ENCODE measurements at places on chromosomes 4 and X. TPM values are rescaled to one million over a fixed set of nuclear protein-coding genes. Genes with fewer than 3 reads are reported as not detected.
A peak's percentile ranks its signal among the peaks of the same experiment; 100 is the strongest.

DNA sequence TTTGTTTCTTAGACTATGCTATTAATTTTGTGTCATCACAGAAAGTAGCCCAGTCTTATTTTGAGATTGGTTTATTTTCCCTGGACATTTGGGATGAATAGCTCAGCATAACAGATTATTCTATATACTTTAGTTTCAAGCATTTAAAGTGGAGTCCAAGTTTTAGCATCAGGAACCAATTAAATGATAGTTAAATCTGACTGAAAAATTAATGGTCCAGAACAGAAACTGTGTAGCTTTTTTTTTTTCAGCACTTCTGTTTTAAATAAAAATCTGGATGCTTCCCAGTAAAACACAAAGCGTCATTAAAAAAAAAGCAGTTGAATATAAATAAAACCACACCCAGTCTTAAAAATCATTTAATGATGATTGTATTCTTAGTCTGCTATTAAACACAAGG, 59.4 kb upstream of the PITX2 start:
- no peak for DNase-seq

DNA sequence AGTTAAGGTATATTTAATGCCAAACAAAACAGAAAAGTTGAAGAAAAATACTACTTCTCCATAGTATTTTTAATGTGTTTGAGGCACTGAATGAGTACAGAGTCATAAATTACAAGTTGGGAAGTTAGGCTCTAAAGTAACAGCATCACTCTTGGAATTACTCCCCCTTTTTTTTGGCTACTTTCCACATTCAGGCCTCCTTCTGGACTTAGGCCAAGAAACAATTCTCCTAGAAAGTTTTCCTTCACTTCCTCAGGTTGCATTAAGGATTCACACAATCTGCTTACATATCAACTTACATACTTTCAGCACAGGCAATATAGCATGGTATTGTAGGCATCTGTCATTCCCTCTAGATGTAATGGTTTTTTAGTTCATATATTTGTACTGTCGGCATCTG, 52.1 kb downstream of the TMEM165 start:
- DNase-seq: no peak

AWAT2 gene
- not detected for total RNA-seq

SGMS2 gene
- total RNA-seq: 5.4 TPM

DNA sequence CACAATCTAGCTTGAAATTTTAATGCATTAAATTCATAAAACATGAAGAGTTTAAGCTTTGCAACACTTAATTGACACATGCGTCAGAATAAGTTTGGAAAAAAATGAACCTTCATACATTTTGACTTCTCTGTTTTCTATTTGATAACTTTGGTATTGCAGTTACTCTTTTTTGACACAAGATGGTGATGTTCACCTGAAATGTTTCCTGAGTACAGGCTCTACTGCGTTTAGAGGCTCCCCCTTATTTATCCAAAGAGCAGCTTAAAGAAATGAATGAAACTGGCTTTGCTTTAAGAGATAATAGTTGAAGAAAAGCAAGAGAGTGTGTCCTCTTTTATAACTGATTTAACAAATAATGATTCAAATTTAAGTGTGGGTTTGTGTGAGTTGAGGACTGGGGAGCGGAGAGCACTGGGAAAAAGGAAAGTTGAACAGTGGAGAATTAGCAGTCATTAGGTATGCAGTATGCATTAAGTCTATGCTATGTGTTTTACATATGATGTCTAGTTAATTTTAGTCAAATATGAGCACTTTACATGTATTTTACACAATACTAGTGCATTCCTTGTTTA, 180.6 kb upstream of the NUDT6 start:
- DNase-seq: peak; percentile 34

TEX13A gene
- total RNA-seq: not detected

- no peak for DNase-seq
Observed at GRCh38 chrX:129077424-129078170, 445.7 kb downstream of the SMARCA1 start.

GRCh38 chrX:154467556-154467955, 9.5 kb downstream of the PLXNA3 start:
- DNase-seq: no peak

FAM149A gene
- total RNA-seq: under 0.01 TPM

DNA sequence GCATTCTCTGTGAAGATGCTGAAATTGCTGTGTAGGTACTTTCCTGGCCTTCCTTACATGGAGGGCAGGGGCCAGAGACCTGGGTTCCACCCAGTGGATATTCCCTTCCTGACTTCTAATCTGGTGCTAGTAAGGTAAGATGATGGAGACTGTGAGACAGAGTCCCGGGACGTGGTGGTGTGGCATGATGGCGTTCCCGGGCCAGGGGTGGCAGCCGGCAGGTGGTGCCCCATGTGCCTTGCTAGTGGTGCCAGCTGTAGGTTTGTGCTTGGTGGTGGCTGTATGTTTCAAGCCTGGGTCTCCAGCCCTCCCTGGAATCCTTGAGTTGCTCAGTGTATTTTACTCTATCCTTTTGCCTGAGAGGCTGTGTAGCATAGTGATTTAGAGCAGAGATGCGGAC, 10.9 kb downstream of the STOX2 start:
- DNase-seq: no peak

- no peak for DNase-seq
Observed at GRCh38 chr4:25535278-25535677, 120.4 kb upstream of the SLC34A2 start.

- DNase-seq: no peak
Observed at GRCh38 chr4:52836678-52837077, 25.4 kb upstream of the RASL11B start.

RIPPLY1 gene
- not detected for total RNA-seq

MEPE gene
- not detected for total RNA-seq

METAP1 gene
- total RNA-seq: 26.7 TPM

DNA sequence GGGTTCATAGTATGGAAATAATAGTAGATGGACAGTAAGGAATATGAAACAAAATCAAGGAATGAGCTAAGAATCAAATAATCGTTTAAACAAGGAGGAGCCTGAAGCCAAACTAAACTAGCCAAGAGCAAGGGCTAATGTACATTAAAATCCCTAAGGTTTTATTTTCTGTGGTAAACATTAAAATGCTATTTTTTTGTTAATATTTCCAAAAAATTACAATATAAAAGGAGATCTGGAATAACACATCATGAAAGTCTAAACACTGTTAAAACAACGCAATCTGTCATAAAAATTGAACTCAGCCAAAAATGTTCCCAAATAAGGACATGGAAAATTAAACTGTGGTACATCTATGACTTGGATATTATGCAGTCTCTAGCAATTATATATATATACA, 188.2 kb downstream of the RNF150 start:
- no peak for DNase-seq

DNA sequence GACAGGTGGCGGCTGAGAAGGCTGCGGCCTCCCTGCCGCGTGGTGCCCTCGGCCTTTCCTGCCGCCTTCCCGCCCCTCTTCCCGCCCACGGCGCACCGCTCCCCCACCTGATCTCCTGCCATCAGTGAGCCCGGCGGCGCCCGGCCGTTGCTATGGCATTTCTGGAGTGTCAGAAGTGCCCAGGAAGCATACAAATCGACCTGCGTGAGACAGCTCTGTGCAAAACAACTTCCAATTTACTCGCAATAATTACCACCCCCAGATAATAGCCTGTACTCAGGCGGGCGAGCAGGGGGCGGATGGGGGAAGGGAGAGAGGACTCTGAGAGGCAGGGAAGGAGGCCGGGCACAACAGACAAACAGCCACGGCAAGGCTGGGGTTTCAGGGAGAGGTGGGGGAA, 16.6 kb upstream of the ERCC6L start:
- no peak for DNase-seq

GRCh38 chr4:4590546-4590945, 48.7 kb upstream of the STX18 start:
- no peak for DNase-seq

DNA sequence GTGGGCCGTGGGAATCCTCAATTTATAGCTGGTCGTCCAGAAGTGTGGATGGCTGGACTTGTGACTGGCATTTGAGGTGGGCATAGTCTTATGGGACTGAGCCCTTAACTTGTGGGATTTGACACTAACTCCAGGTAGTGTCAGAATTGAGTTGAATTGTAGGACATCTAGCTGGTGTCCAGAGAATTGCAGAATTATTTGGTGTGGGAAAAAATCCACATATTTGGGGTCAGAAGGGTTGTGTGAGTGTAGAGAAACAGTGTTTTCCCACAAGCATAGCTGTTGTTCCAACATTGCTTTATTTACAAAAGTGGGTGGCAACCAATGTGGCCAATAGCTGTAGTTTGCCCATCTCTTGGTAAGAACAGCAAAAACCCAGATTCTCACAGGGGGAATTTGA, 91.3 kb downstream of the MOSPD2 start:
- DNase-seq: no peak

- DNase-seq: no peak
Observed at GRCh38 chr4:8365951-8366350, 74.6 kb downstream of the ACOX3 start.
